ENCODE measurements at places on chromosomes 5 and 9. TPM values are rescaled to one million over a fixed set of nuclear protein-coding genes. Genes with fewer than 3 reads are reported as not detected.

DNA sequence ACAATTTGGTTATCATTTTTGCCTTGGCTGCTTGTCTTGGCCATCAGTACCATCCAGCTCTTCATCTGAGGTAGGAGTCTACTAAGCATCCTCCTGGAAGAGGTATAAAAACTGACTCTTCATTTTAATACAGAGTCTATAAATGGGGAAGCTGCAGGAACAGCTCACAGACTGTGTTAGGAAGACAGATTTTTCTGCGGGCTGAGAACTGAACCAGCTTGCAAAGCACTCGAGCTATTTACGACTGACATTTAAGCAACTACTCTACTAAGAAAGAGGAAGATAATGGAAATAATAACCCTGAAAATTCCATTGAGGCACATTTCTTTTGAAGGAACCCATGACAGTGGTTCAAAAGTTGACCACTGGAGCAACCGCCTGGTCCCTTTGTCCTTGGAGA is 314.5 kb upstream of the RFX3 start:
- no peak for DNase-seq

GRCh38 chr9:104810421-104811339 is 46.8 kb downstream of the NIPSNAP3B start:
- peak; percentile 44 for DNase-seq

The OBP2B gene
- not detected for total RNA-seq

- no peak for DNase-seq
Measured at GRCh38 chr9:133514460-133515239, 10.1 kb downstream of the MYMK start.

DNA sequence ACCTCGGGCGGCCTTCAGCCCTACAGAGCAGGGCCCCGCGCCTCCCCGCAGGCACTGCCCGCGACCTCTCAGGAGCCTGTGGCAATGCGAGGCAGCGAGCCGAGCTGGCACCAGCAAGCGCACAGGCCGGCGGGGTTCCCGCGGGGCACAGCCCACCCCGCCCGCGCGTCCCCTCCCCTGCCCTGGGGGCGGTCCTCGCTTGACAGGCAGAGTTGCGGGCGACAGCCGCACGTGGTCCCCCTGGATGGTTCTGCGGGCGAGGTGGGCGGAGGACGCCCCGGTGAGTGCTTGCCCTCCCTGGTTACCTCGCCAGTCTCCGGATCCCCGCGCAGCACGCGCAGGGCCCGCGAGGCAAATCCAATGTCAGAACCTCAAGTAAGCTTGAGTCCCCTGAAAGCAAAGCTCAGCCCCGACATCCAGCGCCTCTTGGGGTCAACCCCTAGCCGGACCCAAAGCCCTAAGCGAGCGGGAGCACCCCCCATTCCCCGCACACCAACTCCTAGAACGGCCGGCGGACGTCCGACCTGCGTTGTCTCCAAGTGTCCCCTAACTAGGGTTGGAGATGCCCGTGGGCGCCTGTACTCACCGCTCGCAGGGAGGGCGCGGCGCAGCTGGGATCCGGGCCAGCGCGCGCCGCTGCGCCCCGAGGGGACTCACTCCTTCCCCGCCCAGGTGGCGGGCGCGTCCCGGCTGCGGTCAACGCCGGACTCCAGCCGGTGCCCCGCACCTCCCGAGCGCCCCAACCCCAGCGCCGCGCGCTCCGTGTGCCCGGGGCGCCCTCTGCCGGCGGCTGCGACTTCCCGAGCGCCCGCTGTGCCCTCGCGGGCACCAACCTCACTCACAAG is at the start of gene DRD1:
DRD1 (minus strand) TSS at position 123 of the 845 bp plus-strand sequence. CDS start 1,083 bp downstream, outside the sequence.
- peak; percentile 41 for DNase-seq

GRCh38 chr5:81995407-81995806 is 23.6 kb downstream of the ATG10 start:
- DNase-seq = no peak

- DNase-seq = no peak
Measured at GRCh38 chr9:129822898-129823541, 916 bp downstream of the TOR1A start.
